ENCODE measurements at places on chromosomes 7 and 10.

DNA sequence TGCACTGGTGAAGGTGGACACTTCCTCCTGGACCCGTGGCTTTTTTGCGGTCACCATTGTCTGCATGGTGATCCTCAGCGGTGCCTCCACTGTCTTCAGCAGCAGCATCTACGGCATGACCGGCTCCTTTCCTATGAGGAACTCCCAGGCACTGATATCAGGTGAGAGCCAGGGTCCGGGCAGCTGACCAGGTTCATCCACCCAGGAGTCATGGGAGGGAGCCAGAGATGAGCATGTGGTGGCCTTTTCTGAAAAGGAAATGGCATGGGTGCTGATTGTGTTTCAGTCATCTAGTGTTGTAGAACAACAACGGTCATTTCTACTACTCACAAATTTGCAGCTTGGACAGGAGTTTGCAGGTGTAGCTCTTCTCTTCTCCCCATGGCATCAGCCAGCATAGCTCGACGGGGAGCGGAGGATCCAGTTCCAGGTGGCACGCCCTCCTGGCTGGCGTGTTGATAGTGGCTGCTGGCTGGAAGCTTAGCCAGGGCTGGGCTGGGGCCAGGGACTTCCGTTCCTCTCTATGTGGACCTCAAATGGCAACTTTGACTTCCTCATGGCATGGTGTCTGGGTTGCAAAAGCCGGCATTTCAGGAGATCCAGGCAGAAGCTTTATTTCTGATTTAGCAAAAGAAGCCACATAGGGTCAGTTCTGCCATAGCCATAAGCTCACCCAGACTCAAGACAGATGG is 32.7 kb downstream of the SLC29A3 start:
- DNase-seq = no peak

GRCh38 chr7:56218510-56218909 is 102.3 kb upstream of the NUPR2 start:
- no peak for DNase-seq

- no peak for DNase-seq
These were observed 109.6 kb downstream of the KIAA1217 start for GRCh38 chr10:24318517-24318916.

DNA sequence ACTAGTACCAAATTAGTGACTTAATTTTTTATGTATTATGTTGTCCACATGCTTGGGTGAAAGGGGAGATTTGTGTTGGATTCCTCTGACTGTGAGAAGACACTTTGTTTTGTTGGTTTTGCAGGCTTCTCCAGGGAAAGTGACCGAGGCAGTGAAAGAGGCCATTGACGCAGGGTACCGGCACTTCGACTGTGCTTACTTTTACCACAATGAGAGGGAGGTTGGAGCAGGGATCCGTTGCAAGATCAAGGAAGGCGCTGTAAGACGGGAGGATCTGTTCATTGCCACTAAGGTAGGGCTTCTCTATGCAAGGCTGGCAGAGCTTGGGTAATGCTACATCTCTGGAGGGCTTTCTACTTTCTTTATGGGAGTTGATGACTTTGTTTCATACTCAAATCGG is 4.5 kb downstream of the AKR1E2 start:
- DNase-seq = no peak

- no peak for DNase-seq
These were observed 918 bp downstream of the DBNL start for GRCh38 chr7:44045226-44046014.

DNA sequence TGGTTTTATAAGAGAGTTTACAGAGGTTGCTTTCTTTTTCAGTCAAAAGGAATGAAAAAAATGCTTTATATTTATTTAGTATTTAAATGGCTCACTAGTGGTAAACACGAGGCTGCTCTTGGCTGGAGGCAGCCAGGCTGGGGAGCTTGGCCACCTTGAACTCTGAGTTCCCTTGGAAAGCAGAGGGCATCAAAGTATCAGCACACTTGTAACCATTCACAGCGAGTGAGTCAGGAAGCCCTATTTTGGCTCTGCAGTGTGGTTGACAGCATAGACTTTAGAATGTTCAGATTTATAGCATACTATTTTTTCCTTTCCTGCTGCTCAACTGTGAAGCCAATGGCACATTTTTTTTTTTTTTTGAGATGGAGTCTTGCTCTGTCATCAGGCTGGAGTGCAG is 51.6 kb downstream of the CYCS start:
- DNase-seq = no peak

- DNase-seq = no peak
These were observed 210.6 kb downstream of the TPST1 start for GRCh38 chr7:66415659-66416265.

DNA sequence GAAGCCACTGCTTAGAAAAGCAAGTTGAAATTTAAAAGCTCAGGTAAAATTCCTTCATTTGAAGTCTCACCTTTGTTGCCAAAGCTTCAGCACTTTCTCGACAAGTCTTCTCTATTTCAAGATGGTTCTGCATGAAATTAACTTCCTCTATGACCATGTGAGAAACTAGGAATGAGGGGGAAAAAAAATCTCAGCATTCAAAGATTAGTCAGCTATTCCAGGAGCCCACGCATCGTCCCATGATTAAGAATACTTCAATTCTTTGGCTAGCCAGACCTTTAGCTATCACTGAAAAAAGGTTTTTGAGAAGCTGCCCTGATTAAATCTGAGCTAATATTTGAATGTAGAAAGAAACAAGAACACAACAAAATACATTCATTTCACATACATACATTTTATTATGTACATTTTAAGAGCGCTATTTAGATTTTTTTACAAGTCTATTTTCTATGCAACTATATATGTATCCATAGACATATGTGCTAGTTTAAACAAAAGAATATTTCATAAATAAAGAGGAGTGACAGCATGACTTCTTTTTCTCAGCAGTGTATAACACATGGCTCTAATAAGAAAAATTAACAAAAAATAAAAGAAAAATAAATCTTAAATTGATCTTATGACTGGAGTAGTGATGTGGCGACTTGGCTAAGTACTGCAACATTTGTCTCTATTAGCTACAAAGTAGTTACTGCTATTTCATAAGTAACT is 44.8 kb downstream of the SHTN1 start:
- DNase-seq = no peak

GRCh38 chr10:59405235-59405634 is 42.9 kb upstream of the FAM13C start:
- DNase-seq = no peak

DNA sequence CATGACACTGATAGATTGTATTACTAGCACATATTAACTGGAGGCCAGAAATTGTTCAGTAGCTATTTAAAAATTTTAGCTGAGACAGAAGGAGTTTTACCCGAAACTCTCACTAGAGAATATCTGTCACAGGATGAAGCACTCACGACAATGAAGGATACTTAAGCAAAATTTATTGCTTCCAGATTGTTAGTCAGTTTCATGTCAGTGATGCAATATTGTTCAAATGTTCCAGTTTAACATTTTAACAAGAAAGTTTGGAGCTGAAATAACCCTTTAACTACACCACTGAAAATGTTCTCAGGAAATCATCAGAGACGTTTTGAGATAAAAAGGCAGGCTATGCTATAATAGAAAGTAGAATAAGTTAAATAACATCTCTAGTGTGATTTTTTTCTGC is 15.0 kb upstream of the CADPS2 start:
- DNase-seq = no peak

DNA sequence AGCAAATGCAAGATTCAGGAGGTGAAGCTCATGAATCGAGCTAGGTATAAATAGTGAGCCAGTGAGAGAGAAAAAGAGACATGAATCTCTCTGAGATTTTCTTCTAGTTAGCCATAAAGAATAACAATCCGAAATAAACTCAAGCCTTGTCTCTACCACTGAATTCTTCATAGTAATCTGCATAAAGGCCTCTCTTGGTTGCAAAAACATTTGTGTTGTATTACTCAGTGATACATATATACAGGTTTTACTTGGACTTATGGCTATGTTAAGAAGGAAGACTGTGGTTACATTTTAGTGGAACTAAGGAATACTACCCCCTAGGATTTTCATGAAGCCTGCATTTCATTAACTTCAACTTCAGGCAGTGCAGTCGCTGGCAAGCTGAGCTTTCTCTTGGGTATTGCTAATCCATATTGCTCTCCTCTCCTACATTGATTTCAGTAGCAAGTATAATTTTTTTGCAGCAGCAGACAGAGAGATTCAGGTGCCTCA is 72.7 kb upstream of the TRIL start:
- no peak for DNase-seq

- no peak for DNase-seq
These were observed 2.7 kb downstream of the OPN4 start for GRCh38 chr10:86657011-86657395.

DNA sequence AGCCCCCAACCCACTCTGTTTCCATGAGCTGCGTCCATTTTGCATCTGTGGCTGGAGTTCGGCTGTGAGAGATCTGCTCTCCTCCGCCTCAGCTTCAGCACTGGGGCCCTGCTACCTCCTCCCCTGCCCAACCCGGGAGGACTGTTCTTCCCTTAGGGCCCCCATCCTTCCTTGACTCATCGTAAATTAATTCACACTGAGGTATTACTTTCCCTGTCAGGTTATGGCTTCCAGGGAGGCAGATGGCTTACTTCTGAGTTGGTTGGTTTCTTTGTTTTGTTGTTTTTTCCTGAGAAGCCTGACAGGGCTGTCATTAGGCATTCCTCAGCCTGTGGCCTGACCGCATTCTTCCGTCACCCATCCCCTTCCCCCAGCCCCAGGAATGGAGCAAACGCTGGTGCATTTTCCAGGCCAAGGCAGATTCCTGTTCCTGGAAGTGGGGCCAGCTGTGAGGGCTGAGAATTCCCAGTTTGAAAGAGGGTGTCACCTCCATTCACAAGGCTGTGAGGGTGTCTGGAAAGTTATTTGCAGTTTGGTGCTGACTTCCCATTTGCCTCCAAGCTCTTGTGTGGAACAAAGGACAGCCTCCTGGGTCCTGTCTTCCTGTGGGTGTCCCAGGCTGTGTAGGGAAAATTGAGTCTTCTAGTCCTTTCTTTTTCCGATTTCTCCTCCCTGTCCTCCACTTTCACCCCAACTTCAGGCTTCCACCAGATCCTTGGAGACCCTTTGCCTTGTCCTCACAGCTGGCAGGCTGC is 11.7 kb downstream of the CPA5 start:
- DNase-seq = no peak

GRCh38 chr10:2703953-2704352 is 363.4 kb upstream of the PFKP start:
- no peak for DNase-seq

GRCh38 chr10:98235846-98236245 is 32.1 kb downstream of the LOXL4 start:
- no peak for DNase-seq

GRCh38 chr10:12098966-12099365 is 30.2 kb downstream of the DHTKD1 start:
- no peak for DNase-seq

DNA sequence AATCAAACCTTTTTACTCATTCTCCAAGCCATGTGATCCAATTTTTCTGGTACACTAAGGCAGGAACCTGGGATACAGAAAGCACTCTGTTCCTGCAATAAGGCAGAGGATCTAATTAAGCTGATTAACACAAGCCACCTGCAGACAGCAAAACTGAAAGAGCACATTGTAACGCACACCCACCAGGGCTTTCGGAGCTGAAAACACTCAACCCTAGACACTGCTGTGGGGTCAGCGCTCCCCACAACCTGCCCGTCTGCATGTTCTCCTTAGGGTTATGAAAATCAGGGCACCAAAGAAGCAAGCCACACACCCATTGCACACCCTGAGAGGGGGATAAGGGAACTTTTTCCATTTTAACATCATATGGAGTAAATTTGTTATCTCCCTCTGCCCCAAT is 1022.2 kb upstream of the LRRTM3 start:
- no peak for DNase-seq

DNA sequence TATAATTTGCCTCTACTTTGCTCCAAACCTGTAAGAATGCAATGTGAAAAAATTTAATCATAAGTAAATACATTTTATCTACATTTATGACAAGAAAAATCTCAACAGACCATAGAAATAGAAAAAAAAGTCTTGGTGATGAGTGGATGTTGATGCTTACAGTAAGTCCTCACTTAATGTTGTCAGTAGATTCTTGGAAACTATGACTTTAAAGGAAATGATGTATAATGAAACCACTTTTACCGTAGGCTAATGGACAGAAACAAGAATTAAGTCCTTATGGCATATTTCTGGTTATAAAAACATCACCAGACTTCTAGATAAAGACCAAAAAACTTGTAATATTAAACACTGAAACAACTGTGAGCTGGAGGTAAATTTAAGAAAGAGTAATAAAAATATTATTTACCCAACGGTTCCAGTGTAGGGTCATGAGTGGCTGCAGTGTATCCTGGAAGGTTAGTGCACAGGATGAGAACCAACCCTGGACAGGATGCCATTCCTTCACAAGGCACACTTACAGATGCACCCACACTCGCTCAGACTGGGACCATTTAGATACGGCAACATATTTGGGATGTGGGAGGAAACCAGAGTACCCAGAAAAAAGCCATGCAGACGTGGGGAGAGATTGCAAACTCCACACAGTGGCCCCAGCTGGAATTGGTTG is 76.3 kb downstream of the GLCCI1 start:
- DNase-seq = no peak

DNA sequence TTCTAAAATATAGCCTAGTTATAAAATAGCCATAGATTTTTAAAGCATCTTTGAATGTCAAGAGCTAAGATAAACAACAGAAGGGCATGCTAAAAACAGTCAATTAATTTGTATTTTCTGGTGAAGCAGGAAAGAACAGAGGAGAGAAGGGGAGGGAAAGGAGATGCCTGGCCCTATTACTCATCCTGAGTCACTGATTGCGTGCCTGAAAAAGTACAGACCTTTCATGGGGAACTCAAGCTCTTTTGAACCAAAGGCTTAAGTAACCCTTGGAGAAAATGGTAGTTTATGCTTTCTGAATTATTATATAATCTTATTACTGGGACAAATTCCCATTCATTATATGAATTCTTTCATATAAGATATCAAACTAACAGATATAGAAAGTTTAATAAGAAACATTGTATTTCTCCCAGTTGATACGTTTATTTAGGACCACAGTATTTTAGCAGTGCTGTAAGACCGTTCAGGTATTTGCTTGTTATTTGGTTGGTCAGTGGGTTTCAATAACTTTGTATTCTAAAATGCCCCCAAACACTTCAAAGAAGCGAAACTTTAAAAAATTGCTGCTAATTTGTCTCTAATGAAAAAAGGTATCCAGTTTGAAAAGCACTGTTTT is 151.3 kb downstream of the HGF start:
- no peak for DNase-seq

- DNase-seq = no peak
These were observed 602.1 kb upstream of the FOXK1 start for GRCh38 chr7:4079956-4080355.

DNA sequence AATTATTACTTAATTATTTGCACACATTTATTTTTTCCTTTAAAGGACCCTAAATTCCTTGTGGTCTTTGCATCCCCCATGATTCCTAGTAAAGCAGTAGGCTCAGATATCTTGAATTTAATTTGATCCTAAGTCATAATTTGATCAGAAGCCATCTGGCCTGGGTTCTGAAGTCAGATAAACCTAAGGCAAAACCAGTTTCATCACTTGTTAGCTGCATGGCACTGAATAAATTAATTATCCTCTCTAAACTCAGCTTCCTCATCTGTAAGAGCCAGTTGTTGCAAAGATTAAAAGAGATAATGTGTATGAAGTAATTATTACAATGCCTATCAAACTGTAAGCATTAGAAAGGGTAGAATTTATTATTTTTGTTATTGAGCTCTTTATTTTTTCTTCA is 293.1 kb downstream of the GRM8 start:
- no peak for DNase-seq

GRCh38 chr10:79286318-79286951 is 60.8 kb upstream of the PPIF start:
- DNase-seq = peak; percentile 66

- DNase-seq = no peak
These were observed 545 bp downstream of the GIGYF1 start for GRCh38 chr7:100693312-100694097.

GRCh38 chr7:12488341-12488740 is 82.2 kb upstream of the SCIN start:
- DNase-seq = no peak
